GM18507 (cell line): ENCODE measurements at places on chromosomes 6 and 20.

DNA sequence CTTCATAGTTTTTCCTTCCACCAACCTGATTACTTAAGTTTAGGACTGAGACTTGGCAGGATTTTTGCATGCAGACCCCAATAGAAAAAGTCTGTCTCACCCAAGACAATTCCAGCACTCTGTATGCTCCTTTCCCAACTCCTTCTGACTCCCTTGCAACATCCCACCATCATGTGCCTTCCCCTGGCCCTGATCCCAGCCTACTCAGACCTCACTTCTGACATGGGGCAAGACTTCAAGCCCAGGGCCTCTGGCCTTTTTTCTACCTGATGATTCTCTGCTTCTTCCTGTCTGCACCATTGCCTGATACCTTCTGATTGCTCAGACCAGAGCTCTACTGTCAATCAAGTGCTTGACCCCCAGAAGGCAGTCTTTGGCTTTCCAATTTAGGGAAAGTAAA lies 96.6 kb downstream of the HAO1 start:
- DNase-seq: no peak

GRCh38 chr6:155939253-155939652 lies 483.6 kb upstream of the NOX3 start:
- no peak for DNase-seq

GRCh38 chr6:150183105-150183504 lies 40.3 kb downstream of the PPP1R14C start:
- no peak for DNase-seq

- no peak for DNase-seq
Measured at GRCh38 chr6:35601331-35602132, 87.2 kb downstream of the FKBP5 start.

DNA sequence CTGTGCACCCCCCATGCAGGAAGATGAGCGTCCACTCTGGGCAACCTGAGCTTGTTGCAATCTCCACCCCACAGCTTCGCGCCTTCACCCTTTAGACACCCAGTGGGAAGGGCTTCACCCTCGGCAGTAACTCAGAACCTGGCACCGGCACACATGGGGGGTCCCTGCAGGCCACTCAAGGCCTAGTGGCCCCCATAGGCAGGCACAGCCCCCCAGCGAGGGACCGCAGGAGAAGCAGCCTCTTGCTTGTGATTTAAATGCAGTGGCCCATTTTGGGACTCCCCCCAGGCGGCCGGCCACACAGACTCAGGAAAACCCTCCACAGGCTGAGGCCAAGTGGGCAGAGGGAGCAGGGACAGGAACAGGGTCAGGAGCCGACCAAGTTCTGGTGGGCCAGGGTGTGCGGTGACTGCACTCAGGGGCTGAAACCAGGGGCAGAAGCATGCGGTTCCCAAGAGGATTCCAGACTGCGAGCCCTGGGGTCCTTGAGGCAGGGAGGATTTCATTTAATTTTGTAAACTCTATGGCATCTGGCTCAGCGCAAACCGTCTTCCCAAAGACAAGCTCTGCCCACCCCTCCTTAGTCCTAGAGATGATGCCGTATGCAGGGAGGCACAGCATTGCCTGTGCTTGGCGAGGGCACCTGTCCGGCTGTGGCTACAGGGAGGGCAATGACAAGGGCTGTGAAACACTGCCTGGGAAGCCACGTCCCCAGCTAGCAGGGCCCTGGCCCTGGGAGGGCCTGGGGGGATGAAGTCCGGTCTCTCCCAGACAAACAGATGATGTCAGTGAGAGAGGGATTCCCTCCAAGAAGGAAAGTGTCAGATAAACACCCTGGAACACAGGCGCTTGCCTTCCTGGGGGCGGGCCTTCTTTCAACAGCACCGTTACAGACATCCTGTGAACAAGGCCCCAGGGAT lies 52.9 kb upstream of the GPR31 start:
- DNase-seq: no peak
